ENCODE measurements at places on chromosomes 7 and 10.

DNA sequence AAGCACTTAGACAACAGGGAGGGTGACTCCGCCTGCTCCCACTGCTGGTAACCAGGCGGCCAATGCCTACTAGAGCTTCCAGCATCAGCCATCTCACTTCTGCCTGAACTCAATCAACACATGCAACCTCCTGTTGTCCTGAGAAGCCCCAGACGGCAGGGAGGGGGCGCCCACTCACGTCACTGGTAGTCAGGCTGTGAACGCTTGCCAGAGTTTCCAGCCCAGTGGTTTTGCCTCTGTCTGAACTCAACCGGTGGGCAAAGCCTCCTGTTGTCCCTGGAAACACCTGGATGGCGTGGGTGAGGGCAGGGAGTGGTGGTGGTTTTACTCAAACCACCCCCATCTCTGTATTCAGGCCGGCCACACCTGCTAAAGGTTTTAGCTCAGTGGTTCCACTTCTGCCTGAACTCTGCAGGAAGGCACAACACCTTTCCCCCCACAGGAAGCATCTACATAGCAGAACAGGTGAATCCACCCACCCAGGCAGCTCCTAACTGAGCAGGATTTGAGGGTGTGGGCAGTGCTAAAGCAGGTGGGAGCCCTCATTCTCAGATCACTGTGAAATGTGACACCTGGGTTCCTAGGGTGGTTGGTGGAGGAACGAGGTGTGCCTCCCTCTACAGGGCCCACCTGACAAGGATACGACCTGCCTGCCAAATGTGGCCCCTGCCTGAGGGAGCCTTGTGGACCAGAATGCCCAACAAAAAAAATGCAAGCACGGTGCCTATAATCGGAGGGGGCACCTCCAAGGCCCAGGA lies 563.0 kb upstream of the SEMA3D start:
- no peak for DNase-seq

- DNase-seq = peak; percentile 58
Measured at GRCh38 chr7:106165337-106165736, 53.2 kb upstream of the SYPL1 start.

DNA sequence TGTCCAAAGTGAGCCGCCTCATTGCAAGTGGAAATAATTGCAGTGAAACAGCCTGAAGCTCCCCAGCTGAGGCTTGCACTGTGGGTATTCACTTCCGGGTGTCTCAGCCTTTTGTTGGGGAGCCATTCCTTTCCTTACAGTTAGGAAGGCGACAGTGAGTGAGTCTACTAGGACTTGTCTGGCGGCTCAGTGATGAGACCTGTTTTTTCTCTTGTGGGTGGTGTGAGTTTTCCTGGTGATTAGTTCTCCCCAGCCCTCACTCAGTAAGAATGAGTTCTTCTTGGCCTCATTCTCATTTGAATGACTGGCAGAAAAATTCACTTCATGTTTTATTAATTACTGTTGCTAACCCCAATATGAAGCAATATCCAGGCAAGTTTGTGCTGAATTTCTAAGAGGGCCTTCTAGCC lies 2.6 kb downstream of the PGAM1 start:
- peak; percentile 53 for DNase-seq

DNA sequence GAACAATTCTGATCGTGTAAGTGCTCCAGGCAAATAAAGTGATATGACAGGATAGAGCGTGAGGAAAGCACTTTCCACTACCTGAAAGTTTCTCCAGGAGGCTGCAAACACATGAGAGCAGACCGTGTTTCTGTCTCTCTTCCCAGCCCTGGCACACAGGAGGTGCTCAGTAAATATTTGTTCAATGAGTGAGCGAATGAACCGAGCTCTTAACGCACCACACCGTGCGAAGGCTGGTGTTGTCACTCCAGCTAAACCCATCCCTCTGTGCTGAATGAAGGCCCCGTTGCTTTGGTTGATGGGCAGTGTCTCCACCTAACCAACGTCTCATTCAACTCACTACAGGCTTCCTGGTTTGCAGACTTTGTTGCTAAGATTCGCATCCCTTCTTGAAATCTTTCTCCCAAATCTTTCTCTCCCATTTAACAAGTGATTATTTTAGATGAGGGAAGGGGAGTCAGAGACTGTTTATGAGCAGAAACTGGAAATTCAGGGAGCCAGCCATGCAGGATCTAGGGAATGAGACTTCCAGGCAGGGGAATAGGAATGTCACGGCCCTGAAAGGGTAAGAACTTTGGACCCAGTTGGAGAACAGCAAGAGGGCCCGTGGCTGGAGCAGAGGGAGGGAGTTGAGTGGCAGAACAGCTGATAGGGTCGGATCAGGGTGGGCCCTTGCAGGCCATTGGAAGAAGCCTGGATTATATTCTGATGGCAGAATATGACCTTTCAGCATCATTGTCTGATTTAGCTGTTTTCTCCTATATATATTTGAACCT lies 282.6 kb downstream of the CAMK1D start:
- no peak for DNase-seq

Measured in GM03348 (cell line).